ENCODE measurements at places on chromosomes 1 and 21.

- no peak for DNase-seq
Observed at GRCh38 chr1:15177710-15178166, 24.2 kb downstream of the TMEM51 start.

DNA sequence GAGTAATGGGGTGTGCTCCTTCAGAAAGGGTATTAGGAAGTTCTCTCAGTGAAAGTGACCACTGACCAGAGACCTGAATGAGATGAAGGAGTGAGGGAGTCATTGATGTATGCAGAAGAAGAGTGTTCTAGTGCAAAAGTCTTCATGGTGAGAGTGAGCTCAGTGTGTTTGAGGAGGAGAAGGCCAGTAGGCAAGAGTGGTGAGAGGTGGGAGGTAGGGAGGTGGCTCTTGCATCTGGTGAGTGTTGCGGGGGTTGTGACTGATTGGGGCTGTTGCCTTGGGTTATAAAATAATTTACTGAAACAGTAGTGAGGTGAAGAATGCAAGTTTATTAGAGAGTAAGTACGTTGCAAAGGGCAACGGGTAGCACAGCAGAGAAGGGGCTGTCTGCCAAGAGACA lies 26.2 kb downstream of the FMN2 start:
- no peak for DNase-seq

GRCh38 chr1:185318431-185319138 lies 1.5 kb upstream of the IVNS1ABP start:
- DNase-seq: no peak

DNA sequence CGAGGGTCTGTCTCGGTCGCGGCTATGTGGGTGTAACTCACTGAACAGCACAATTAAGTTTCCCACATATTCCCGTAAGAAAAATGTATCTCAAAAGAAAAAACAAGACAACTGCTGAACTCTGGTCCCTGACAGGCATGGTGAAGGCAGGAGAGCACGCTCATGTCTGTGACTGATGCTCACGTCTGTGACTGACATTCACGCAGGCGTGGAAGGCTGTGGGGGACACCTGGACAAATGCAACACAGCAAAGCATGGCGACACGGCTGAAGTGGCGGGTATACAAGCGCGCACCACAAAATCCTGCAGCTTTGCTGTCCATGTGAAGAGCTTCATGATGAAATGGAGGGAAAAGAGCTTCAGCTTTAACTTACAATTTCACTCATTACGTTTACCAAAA lies 6.0 kb downstream of the PTTG1IP start:
- no peak for DNase-seq
